ENCODE measurements at places on chromosomes 6 and 20.

- no peak for DNase-seq
Measured at GRCh38 chr6:119594907-119595306, 245.3 kb upstream of the MAN1A1 start.

DNA sequence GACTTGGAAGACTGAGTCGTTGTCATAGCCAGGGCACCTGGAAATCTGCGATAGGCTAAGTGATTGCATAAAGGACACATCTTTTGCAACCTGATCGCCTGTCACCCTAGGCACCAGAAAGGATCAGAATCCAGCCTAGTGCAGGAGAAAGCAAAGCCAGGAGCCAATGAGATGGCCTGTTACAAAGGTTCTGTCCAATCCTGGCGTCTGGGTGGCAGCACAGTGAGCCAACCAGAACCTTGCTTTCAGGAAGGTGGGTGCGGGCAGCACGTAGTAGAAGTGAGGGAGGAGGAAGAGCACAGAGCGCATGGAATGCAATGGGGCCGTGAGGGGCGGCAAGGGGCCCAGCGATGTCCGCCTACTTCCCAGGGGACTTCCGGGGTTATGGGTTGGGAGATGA, 120.4 kb upstream of the GGTLC1 start:
- DNase-seq = no peak

- no peak for DNase-seq
Measured at GRCh38 chr6:160678230-160678629, 14.2 kb upstream of the LPA start.

- no peak for DNase-seq
Measured at GRCh38 chr6:12381587-12381986, 91.4 kb downstream of the EDN1 start.

- DNase-seq = no peak
Measured at GRCh38 chr6:21747441-21747840, 153.9 kb downstream of the SOX4 start.

DNA sequence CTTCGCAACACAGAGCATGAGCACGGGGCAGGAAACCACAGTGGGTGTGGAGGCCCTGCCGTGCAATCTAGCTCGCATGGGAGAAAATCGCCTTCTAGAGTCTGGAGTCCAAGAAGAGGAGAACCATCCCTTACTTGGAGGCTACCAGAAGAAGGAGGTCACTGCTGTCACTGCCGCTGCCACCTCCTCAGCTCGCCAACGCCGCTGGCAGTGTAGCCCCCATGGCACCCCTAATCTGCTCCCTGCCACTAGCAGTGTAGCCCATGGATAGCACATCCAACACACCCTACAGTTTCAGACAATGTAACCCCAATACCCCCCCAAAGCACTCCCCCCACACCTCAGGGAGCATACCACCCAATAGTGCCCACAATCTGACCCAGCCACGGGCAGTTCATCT, 438.0 kb upstream of the ZNF337 start:
- DNase-seq = no peak

DNA sequence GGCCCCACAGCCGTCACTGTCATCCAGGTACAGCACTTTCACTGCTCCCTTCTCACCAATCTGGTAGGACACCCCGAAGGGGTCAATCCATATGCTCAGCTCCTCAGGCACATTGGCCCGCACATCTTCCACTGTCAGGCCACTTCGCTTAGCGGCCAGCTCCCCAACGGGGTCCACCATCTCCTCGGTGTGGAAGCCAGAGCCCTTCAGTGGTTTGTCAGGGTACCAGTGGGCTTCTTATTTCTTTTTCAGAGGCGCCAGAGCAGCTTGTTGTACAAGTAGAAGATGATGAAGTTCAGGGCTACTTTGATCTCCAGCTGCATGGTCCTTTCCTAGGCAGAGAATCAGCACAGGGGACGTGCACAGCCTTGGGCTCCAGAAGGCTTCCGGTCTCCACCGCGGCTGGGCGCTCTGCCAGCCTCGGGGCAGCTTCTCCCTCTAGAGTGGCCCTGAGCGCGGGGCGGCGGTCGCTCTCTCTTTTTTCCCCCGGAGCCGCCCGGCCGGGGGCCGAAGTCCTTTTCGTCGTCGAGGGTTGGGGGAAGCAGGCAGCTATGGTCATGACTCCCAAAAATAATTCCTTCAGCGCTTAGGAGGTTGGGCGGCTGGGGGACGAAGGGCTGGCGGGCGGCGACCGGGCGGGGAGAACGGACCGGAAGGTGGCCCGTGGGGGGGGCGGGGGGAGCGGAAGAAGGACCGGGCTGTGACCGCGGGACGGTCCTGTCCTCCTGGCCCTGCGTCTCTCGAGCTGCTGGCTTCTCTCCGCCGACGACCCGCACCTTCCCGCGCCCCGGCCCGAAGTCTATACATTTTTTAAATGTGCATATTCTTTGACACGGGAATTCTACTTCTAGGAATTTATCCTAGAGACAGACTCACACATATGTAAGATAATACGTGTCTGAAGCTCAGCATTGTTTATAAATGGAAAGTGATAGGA, 6.5 kb upstream of the ZSCAN9 start:
- peak; percentile 39 for DNase-seq

- peak; percentile 69 for DNase-seq
Measured at GRCh38 chr20:45823949-45824835, 2.9 kb downstream of the TNNC2 start.

GRCh38 chr6:36571122-36572043, 22.8 kb upstream of the SRSF3 start:
- DNase-seq = no peak

DNA sequence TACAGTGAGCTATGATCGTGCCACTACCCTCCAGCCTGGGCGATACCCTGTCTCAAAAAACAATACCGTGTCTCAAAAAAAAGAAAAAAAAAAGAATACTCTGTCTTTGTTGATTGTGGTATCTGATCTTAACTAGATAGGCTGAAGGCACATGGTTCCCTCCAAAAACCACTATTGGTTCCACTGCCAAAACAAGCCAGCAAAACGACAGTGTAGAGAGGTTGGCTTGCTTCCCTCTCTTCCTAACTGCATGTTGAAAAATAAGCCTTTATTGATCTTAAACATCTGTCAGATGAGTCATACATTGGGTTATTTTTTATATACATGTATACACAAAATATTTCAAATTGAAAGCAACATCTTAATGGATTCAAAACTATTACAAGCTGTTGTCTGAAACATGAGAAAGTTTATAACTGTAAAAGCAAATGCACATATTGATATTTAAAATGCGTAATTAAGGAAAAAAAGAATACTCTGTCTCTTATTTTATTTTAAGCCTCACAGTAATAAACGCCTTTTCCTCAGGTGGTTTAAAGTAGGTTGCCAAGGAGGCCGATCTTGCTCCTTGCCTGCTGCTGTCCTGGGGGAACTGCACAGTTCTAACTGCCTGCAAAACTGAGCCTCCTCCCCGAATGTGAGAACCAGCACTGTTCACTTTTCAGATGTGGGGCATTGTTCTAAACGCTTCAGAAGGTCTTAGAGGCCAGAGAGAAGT, 7.0 kb upstream of the NINL start:
- no peak for DNase-seq

GRCh38 chr6:154402081-154402780, 45.6 kb upstream of the IPCEF1 start:
- no peak for DNase-seq

- DNase-seq = no peak
Measured at GRCh38 chr6:13046084-13046483, 282.3 kb downstream of the TBC1D7 start.

DNA sequence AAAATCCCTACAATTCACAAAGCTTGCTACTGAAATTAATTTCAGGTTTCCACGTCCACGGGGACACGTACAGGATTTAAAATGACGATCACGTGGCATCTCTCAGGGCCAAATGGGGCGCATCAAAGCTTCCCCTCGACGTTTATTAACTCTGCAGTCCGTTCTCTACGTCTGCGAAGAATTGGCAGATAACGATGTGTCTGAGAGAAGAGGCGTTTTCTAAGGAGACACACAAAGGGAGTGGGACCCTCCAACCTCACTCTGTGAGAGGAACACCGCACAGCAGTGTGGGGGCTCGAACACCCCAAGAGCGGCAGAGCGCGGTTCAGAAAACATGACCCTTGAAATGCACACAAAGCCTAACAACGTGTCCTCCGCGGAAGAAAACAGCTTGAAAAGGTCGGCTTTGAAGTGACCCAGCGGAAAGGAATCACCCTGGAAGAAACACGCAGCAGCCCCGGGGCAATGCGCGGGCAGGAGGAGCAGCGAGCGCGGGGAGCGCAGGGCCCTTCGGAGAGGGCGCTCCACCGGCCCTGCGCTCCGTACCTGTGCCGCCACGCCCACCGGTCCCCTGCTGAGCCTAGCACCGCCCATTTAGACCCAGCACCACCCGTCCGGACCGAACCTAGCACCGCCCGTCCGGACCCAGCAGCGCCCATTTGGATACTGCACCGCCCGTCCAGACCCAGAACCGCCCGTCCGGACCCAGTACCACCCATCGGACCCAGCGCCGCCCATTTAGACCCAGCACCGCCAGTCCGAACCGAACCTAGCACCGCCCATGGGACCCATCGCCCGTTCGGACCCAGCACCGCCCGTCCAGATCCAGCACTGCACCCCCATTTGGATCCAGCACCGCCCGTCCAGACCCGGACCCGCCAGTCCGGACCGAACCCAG, 1.1 kb upstream of the AFDN start:
- DNase-seq = peak; percentile 19

GRCh38 chr20:11311659-11312224, 606.0 kb upstream of the BTBD3 start:
- no peak for DNase-seq

GRCh38 chr6:130043344-130043743, 25.0 kb downstream of the L3MBTL3 start:
- no peak for DNase-seq

DNA sequence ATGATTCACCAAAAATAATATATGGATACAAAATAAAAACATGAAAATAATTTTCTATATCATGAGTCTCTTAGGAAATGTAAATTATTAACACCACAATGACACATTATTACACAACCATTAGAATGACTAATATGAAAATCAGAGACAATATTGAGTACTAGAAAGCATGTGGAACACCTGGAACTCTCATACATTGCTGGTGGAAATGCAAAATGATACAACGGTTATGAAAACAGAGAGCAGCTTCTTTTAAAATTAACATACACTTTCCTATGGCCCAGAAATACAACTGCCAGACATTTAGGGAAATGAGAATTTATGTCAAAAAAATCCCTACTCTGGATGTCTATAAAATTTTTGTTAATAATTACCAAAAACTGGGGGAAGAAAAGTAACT, 853.3 kb upstream of the MAN1A1 start:
- DNase-seq = no peak

GRCh38 chr6:170212956-170213636, 77.8 kb downstream of the DLL1 start:
- no peak for DNase-seq

DNA sequence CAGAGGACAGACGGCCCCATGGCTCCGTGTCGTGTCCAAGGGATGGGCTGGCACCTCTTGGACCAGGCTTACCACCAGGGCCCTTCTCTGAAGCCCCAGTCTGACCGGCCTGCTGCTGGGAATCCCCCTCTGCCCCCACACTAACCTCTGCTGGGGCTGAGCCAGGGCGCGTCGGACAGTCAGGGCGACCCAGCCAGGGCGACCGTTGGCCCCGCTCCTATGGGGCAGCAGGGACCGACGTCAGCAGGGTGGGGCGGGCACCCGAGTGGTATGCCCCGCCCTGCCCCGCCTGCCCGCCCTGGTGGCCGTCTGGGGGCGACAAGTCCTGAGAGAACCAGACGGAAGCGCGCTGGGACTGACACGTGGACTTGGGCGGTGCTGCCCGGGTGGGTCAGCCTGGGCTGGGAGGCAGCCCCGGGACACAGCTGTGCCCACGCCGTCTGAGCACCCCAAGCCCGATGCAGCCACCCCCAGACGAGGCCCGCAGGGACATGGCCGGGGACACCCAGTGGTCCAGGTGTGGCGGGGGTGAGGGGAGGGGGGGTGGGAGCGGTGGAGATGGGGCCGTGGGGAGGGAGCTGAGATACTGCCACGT, at the start of gene SLC17A9:
Gene SLC17A9, plus strand, starts transcription at position 337 of the 595 bp plus-strand sequence. Its CDS starts 122 bp downstream, at position 459.
- peak; percentile 46 for DNase-seq

DNA sequence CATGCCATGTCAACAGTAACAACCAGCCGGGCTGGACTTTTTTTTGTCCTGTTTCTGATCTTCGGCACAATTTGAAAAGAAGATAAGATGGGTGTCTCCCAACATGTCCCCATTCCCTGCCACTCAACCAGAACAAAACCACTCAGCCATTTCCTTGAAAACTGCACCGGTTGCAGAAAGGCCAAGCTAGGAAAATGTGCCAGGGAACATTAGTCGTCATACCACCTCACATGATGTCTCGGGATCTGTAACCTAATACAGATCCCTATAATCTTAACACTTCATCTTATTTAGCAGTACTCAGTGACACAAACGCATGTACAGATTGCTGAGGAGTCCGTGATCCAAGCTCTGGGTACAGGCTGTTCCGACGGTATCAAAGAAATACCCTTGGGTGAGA, 46.5 kb downstream of the ALDH8A1 start:
- no peak for DNase-seq

DNA sequence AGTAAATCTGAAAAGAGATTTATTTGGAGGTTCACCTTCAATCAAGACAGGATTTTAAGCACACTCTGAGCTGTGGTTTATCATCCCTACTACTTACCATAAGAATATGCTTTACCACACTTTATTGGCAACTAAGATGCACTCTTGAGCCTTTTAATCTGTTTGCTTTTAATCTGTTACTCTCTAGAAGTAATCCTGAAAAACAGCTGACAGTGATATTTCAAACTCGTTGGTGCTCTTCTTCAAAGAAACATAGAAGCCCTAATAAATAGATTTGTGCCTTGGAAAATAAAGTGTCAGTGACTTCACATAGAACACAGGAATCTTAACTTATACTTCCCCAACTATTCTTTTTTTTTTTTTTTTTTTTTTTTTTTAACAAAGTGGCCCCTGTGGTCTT, 102.9 kb downstream of the HIVEP1 start:
- no peak for DNase-seq

DNA sequence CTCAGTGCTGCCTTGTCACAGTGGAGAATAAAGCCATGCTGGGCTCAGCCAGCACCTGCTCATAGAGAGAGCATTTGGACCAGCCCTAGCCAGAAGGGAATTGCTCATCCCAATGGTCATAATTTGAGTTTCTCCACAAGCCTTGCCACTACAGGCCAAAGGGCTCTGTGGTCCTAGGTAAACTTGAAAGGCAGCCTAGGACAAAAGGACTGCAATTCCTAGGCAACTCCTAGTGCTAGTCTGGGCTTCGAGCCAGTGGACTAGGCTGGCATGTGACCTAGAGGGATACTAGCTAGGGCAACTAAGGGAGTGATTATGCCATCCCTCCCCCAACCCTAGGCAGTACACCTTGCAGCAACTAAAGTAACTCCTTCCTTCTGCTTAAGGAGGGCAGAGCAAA, 516.2 kb downstream of the BCKDHB start:
- DNase-seq = no peak

DNA sequence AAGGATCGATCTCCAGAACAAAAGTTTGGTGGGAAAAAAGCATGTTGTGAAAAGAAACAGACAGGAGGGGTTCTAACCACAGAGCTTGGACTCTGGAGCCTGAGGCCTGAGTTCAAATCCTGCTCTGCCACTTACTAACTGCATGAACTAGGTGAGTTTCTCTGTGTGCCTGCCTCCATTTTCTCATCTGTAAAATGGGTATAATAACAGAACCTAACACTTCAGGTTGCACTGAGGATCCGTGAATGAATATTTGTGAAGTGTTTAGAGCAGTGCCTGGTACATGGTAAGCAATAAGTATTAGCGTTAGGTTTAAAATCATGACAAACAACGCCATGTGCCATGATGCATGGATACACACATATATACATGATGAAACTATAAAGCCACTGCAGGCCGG, 36.6 kb downstream of the TTLL9 start:
- no peak for DNase-seq

GRCh38 chr6:167560673-167561569, 236.0 kb downstream of the TTLL2 start:
- no peak for DNase-seq
